ENCODE measurements at places on chromosomes 2 and 18.

DNA sequence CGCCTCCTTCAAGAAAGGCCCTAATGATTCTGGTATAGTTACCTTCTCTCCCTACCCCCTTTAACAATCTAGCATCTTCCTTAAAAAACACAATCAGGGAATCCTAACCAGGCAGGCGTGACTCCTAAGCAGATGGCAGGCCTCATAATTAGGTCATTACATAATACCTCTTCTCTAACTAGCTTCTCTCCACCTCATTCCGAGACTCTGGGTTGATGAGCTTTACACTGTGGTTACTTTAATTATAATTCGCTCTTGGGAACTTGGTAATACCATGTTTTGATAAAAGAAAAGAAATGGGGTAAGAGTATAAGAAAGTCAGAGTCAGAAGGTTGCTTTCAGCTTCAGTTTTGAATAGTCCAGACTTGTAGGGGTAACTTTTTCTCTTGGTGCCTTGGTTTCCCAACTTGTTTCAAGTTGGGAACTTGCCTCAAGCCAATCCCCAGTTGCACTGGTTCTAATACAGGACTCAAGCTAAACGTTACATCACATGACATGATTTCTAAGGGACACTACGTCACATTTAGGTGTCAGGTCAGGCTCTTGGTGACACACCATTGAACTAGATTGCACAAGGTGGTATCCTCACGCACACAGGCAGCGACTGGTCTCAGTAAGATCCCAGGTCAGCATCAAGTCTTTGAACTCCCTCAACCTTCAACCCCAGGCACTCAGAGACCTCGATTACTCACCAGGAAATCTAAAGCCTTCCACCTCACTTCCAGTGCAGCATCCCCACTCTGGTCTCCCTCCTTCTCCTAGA lies 59.2 kb downstream of the AAK1 start:
- DNase-seq: no peak

DNA sequence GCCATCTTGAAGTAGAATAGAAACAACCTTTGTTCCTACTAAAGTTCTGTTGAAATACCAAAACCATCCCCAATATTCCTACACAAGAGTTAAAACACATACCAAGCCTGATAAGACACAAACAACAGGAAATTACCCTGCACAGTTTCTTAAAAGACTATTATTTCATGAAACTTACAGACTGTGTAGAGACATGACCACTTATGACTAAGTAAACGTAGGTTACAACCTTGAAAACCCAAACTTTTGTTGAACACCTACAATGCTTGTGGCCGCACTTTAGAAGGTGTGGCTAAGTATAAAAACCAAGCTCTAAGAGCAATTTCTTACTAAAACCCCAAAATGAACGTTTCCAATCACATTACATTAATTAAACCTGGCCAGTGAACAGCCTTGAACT lies 2.0 kb downstream of the SMAD2 start:
- DNase-seq: no peak

DNA sequence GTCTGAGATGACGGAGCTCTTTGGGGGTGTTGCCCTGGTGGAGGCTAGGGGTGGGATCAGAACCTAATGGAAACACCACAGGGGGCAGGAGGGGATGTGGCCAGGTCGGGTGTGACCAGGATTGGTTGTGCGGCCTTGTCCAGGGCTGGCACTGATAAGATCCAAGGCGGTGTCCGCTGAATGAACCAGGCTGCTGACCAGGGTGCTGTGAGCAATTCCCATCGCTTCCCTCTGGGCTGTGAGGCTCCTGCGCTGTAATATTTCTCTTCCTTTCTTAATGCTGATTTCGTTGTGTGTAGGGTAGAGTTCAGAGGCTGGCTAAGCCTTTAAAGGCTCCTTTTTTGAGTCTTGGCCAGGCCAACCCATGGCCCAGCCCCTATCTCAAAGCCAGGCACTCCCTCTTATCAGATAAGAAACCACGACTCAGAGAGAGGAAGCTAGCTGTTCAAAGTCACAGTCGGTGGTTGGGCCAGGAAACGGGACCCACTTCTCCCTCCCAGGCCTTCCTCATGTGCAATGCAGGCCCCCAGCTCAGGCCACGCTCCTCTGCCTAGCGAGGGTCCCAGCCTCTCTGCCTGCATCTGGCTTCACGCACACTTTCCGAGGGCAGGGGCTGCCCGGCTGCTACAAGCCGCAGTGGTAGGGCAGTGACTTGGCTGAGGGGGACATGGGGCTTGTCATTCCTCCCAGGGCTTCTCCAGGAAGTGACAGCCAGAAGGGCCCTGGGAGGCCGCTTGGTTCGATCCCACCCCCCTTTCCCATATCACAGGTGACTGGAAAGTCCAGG lies 26.0 kb upstream of the FOSL2 start:
- no peak for DNase-seq

DNA sequence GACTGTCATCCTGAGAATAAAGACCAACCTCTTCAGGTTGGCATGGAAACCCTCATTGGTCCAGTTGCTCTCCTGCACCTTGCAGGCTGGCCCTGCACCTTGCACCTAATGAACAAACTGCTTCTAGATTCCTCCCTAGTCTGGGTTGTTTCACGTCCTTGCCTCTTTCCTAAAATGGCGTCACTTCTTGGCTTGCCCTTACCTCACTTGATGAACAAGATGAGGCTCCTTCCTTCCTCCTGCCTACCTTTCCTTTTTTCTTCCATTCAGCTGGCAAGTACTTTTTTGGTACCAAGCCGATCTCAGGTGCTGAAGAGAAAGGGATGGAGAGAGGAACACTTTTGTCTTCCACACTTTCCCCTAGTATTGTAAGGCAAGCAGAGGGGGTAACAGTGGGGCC lies 74.5 kb downstream of the MYCN start:
- no peak for DNase-seq

GRCh38 chr2:32780961-32781360 lies 153.1 kb downstream of the TTC27 start:
- DNase-seq: no peak

DNA sequence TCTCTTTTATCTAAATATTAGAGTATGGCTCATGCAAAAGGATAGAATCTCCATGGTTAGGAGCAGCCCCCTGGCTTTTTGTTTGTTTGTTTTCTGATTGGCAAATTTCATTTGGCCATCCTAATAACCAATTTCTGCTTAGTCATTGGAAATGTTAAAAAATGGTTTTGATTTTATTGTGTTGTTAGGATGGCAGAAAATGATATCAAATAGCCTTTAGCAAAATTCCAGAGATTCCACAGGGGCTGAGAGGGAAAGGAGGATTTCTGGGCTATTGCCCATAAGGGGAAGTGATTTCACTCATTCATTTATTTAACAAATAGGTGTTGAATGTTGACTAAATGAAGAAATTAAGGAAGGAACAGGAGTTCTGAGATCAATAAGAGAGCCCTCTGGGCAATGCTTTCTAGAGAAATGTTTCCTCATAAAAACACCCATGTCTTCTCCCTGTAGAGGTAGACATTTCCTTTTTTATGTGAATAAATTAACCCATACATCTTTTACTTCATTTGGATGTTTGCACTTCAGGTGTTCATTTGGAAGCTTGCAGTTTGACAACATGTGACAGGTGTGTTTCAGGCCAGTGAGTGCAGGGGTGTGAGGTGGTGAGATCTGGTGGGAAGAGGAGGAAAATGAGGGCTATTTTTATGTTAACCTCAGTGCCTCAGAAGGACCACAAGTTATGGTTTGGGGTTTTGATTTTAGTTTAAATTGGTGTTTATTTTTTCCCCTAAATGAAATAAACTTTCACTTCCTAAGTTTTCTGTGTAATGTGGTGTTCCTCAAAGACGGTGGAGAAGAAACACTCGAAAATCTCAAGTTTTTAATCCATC lies 61.7 kb upstream of the EPC2 start:
- no peak for DNase-seq

DNA sequence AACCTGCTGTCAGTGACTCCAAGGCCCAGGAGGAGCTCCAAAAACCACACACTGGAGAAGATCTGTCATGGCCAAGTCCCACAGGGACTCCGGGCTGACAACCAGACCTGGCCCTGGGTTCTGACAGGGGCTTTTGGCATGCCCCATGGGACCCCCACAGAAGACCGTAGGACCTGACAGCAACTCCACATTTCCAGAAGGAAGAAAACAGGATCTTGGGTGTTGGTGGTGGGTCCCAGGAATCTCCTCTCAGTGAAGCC lies 275.9 kb upstream of the HS6ST1 start:
- no peak for DNase-seq

GRCh38 chr2:20532634-20533437 lies 86.0 kb downstream of the RHOB start:
- DNase-seq: no peak

GRCh38 chr2:140621583-140622362 lies 1509.0 kb downstream of the LRP1B start:
- no peak for DNase-seq

GRCh38 chr18:31489311-31489710 lies 8.7 kb upstream of the DSG2 start:
- no peak for DNase-seq

- DNase-seq: no peak
Observed at GRCh38 chr2:169393068-169393590, 30.8 kb upstream of the LRP2 start.

DNA sequence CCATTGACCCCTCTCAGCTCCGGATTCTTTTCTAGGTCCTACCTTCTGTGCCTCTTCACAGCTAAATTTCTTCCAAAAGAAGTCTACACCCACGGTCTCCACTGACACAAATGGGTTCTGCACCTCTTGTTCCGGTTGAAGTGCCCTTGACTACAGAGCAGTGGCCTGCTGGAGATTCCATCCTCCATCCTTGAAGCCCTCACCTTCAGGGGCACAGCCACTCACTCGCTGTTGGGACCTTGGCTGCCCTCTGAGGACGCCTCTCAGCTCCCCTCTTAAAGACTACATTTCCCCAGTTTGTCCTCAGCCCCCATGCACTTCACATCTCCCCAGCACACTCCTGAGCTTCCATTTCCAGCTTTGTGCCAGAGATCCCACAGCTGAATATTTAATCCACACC lies 226.3 kb downstream of the ATAD2B start:
- no peak for DNase-seq

- no peak for DNase-seq
Observed at GRCh38 chr18:71336576-71337210, 1047.8 kb downstream of the SOCS6 start.

DNA sequence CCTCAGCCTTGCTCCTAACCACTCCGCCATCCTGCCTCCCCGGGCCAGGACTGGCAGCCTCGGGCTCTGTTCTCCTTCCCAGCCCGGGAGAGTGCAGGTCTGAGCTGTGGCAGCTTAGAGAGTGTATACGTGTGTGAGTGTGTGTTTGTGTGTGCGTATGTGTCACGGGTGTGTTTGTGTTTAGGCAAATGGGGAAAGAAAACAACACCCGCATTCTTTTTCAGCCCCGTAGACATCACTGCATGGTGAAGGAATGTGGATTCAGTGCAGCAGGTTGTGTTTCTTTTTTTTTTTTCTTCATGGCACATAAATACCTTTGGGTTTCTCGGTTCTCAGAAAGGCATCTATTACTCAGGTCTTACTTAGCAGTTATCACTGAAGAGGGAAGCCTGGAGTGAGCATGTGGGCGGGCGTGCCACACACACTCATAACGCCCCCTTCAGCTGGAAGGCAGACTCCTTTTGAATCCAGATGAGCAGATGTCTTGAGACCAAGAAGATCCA lies 44.2 kb downstream of the GLI2 start:
- DNase-seq: no peak

DNA sequence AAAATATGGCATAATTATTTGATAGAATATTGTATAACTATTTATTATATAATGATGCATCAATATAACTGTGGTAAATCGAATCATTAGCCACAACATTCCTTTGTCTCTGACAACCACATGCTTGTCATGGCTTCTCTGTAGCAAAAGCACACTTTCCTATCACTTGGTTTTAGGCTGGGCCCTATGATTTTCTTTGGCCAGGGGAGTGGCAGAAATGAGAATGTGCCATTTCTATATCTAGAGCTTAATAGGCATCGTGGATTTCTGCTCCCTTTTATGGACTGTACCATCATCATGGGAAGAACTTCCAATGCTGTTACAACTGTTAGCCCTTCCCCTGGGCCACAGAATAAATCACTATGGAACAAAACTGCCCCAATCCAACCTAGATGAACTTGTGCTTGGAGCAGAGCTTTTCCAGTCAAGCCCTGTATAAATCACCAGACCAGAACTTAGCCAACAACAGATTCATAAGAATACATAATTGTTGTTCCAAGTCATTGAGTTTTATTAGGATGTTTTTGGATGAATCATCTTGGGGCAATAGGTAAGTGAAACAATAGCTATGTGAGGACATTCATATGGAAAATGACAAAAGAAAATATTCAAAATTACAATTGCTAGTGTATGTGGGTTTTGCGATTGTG lies 715.8 kb downstream of the ERBB4 start:
- no peak for DNase-seq

DNA sequence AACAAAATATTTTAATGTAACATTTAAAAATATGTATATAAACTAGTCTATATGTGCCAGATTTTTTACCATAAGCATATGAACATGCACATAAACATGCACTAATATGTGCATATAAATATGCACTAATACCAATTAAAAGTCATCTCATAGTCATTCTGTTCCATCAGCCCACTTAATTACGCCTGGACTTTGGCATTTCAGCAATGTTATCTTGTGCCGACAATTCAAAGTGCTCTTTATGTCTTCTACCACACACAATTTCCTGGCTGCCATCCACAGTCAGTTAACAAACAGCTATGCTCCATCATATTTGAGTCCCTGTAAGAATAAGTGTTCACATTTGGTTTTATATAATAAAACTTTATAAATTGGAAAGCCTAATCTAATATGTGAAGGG lies 92.6 kb upstream of the TSPYL6 start:
- no peak for DNase-seq

GRCh38 chr2:119040730-119041129 lies 98.7 kb downstream of the MARCO start:
- no peak for DNase-seq

DNA sequence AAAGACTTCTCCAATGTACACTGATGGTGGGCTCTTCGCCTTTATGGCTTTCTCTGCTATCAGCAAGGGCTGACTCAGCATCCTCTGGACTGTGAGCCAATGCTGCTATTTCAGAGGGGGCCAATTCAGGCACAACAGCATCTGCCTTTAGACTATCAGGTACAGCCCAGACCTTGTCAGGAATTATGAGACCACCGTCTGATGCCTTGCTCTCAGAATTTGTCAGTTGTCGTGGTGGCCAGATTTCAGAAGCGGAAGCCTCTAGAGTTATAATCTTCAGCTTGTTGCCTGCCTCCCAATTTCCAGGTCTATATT lies 92.7 kb downstream of the ALPK2 start:
- no peak for DNase-seq

GRCh38 chr2:231337807-231338759 lies 57.4 kb upstream of the B3GNT7 start:
- DNase-seq: no peak

GRCh38 chr2:172039011-172039704 lies 39.4 kb downstream of the METAP1D start:
- no peak for DNase-seq

GRCh38 chr2:108367561-108368175 lies 10.1 kb upstream of the SULT1C4 start:
- DNase-seq: no peak

DNA sequence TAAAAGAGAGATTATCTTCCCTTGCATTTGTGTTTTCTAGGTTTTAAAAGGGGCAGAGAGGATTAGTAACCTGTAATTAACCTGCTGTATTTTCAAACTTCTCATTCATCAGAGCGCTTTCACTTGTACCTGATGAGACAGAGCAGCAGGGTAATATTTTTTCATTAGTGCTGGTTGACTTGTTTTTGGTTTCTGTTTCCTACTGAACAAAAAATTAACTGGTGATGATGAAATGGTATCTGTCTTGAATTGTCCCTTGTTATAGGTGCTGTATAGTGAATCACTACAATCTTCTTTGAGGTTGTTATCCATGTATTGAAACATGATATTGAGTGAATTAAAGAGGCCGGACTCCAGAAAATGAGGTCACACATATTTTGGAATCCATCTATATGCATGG lies 37.9 kb downstream of the CDH20 start:
- DNase-seq: no peak

GRCh38 chr2:239473211-239473805 lies 72.5 kb upstream of the HDAC4 start:
- DNase-seq: no peak

Measured in inflammatory macrophage treated with lipopolysaccharide for 1 hour (primary cell).